ENCODE measurements at places on chromosomes 3 and 15.

GRCh38 chr3:157369727-157370421, 66.8 kb upstream of the PTX3 start:
- no peak for DNase-seq

DNA sequence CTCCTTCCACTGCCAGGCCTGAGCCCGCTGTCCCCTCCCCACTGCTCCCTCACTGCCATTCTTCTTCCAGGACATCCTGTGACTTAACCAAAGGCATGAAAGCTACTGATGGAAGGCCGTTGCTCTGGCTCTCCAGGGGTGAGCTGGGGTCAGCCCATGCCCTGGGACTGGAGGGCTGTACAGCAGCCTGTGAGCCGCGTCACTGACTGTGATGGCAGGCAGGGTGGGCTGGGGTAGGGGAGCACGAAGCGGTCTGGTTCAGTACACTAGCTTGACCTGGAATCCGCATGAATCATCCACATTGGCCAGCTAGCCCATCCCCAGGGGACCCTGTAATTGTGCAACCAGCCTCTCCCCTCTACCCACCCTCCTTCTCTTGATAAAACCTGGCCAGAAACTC, 30.8 kb downstream of the CORO2B start:
- DNase-seq = no peak

DNA sequence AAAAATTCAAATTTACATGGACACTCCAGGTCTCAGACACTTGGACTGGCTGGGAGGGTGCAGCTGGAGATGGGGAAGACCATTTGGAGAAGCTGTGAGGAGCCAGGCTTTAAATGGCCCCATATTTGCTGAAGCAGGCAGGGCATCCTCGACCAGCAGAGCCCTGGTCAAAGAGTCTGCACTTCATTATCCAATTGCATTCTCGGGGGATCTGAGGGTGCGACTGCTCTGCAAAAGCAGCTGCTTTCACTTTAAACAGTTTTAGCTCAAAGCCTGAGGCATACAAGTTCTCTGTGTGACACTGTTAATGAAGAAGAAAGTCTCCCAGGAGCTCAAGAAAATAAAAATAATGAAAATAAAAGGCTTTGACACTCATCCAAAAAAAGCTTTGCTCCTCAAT, 98.0 kb upstream of the SLC25A36 start:
- no peak for DNase-seq

GRCh38 chr3:191762323-191762960, 301.5 kb downstream of the PYDC2 start:
- no peak for DNase-seq

DNA sequence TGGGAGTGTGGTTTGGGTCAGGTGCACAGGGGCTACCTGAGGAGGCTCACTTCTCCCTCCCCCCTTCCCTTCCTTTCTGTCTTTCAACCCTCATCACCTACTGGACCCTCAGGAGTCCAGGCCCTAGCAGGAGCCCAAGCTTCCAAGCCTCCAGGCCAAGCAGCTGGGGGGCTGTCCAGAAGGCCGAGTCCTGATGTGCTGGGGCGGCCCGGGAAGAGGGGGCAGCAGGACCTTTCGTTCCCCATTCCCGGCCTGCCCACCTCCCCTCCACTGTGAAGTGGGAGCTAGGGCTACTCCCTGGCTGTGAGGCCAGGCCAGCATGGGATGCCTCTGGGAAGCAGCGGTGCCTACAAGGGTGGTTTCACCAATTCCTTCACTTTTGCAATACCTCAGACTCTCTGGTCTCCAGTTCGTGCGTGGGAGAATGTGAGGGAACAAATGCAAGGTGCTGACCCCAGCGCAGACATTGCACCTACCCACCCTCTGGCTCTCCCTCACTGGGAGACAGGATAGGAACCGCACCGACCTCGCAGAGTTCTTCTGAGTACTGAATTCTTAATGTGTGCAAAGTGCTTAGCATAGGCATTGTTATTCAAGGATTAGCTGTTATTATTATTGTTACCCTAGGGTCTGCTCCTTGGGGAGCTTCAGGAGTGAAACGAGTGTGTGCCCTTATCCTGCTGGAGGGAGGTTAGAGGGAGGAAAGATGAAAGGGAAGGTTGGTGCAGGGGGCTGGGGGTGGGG, 2.5 kb downstream of the EPHB3 start:
- no peak for DNase-seq

DNA sequence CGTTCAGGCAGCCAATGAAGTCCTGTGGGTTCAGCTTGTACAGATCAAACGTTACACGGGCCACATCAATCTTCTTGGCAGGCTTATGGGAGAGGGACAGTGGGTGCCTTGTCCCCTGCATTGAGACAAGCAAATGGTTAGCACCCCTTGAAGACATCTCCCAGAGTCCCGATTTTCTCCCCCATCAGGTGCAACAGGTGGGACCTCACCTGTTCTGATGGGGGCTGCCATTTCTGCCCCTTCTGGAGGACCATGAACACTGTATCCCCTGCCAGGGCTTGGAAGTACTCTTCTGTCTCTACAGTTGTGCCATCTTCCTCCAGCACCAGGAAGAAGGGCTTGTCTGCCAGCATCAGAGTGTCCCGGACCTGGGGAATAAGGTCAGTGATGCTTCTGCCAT, 10.1 kb downstream of the CIDEC start:
- no peak for DNase-seq

DNA sequence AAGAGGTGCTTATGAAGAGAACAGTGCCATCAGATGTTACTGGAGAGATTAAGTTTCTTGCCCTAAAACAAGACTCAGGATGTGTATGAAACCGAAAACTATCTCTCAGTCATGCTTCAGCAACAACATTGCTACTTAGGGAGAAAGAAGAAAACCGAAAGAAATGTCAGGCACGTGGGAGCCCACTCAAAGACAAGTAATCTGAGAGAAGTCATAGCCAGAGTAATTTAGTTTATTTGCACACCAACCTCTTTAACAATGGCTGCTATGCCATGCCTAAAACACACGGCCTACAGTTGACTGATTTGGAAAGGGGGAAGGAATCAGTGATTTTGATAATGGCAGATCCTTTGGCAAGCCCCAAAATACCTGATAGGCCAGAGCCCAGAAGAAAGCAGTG, 162.9 kb downstream of the TIGIT start:
- DNase-seq = no peak

GRCh38 chr15:65413760-65414144, 9.0 kb downstream of the IGDCC4 start:
- no peak for DNase-seq

DNA sequence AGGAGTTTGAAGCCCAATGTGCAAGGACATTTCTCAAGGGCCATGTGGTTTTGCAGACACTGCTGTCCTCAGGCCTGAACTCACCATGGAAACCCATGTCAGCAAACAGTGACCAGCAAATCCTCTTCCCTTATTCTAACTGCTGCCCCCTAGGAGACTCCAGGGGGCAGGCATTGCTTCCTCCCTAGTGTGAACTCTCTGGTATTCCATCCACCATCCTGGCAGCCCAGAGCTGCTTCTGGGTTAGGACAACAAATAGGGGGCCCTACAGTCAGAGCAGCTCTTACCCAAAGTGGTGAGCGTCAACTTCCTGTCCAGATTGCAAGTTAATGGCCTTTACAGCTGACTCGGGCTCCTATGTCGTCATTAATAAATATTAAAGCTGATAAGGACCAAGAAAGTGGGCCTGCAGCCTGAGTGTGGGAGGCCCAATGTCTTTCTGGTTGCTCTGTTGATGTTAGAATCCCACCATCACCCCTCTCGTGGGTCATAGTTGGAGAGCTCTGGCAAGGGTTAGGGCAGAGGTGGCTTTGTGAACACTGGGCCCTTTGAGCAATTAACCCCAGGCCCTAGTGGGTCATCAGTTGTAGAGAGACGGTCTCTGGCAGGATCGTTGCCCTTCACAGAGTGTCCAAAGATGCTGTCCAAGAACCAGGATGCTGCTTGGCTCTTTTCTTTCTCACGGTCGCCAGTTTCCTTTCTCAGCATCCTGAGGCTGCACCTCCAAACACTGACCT, 41.5 kb downstream of the TGM4 start:
- DNase-seq = no peak

DNA sequence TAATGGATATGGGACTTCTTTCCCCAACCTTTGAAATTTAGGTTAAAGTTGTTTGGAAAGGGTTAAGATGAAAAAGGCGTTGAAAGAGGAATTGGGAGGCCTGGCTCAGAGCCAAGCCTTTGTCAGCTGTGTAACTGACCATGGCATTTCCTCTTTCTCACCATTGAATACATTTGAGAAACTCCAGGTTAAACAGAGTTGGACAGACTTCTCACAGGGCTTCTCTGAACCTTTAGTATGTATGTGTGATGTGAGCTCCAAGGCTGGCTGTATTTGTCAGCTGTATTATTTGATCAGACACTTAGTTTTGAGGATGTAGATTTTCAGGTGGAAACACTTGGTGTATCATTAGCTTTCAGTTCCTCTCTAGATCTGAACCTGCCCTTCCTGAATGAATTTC, 136.4 kb upstream of the GOLGA6L4 start:
- DNase-seq = no peak

GRCh38 chr3:45608885-45609284, 14.3 kb downstream of the LIMD1 start:
- DNase-seq = no peak

Measured in dorsolateral prefrontal cortex (tissue), 122 donors.